ENCODE measurements at places on chromosomes 12 and 14.

- DNase-seq: no peak
Observed at GRCh38 chr14:38290601-38291188, 34.8 kb upstream of the CLEC14A start.

DNA sequence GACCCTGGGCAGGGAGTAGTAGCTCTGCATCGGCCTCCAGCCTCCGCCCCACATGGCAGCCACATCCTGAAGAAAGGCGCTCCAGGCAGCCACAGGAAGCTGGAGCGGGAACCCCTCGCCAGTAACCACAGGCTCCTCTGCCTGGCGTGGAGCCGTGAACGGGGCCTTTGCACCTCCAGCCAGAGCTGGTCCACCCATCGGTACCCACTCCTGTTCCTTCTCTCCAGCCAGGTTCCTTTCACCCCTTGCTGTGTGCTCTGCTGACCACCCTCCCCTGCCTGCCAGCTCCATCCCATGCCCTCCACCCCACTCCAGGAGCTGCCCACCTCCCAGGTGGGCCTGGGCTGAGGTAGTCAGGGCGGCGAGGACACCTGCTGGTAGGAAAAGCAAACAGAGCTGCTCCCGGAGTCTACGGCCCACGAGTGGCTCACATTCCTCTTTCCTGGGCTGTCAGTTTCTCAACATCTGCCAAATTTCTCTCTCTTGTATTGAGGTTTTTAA is 2.7 kb downstream of the TGFB3 start:
- DNase-seq: no peak

GRCh38 chr14:104898870-104899510 is 25.7 kb upstream of the PLD4 start:
- no peak for DNase-seq

GRCh38 chr12:110001596-110001995 is 2.4 kb downstream of the ANKRD13A start:
- no peak for DNase-seq

GRCh38 chr12:495466-495865 is 35.7 kb downstream of the B4GALNT3 start:
- no peak for DNase-seq

- DNase-seq: no peak
Observed at GRCh38 chr12:49292729-49293055, 2.3 kb upstream of the PRPH start.

GRCh38 chr12:89289720-89290119 is 62.6 kb downstream of the DUSP6 start:
- no peak for DNase-seq

GRCh38 chr12:110775997-110776396 is 33.3 kb upstream of the PPP1CC start:
- no peak for DNase-seq

- peak; percentile 42 for DNase-seq
Observed at GRCh38 chr12:57583008-57583831, 7.8 kb upstream of the PIP4K2C start.

DNA sequence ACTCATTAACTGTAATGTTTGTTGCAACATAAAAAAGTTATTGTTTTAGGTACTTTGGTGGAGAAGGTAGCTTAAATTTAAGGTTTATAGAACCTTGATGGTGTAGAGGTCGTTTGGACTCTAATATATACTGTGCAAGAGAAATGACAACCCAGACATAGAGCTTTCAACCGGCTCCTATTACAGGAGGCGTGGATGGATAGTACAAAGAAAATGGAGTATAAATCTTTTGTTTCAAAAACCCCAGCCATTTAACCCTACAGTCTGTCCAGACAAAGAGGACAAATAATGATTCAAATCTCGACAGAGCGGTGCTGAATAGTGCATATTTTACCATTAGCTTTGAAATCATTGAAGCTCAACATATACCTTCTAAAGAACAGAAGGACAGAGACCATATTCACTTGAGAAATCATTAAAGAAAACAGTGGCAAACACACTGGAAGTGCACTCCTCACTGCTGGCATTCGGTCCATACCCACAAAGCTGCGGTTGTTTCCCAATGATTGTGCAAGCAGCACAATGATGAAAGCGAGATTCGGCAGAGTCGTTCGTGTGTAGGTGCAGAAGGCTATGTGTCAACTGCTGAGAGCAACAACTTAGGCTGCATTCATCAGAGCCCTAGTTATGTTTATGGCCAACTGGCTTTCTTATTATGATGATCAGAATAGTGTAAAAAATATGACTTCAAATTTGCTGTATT is 688.6 kb downstream of the NOVA1 start:
- no peak for DNase-seq

- DNase-seq: no peak
Observed at GRCh38 chr12:109018296-109018695, 2.6 kb downstream of the SVOP start.

DNA sequence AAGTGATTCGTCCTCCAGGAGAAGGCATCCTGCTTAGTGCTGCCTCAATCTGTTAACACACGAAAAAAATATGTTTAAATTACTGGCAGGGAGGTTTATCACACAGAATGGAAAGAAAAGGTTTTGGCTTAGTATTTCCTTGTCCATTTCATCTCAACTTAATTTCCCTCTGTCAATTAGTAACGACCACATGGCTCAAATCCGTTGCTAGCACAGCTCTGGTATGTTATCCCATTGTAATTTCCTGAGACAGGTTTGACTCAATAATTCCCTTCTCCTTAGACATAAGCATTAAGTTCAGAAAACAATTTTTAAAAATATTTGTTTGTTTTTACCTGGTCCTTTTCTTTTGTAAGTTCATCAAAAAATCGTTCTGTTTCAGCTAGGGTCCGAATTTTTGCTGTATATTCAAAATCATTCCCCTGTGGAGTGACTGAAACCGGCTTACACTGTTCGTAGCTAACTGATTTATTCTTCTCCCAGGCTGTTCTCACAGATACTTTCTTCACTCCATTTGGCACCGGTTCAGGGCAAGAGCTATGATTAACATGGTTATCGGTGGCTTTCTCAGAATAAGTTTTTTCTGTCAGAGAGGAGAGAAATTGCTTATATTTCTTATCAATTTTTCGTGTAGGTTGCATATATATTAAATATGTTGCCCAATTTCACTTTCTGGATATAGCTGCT is 10.1 kb upstream of the PITPNM2 start:
- no peak for DNase-seq

DNA sequence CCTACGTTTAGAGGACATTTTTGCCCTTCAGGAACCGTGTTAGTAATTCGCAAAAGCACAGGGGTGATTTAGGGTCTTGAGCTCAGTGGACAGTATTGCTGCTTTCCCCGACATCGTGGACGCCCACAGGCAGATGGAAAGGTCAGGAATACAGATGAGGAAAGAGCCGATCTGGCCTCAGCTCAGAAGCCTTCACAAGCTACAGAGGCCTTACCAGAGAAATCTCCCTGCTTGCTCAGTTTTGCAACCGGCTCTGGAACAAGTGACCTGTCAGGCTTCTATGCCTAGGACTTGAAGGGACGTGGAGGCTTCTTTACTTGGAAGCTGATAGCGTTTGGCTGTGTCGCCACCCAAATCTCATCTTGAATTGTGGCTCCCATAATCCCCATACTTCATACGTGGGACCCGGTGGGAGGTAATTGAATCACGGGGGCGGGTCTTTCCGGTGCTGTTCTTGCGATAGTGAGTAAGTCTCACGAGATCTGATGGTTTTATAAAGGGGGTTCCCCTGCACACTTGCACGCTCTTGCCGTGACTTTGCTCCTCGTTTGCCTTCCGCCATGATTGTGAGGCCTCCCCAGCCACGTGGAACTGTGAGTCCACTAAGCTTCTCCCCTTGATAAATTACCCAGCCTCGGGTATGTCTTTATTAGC is 332.5 kb downstream of the MED13L start:
- no peak for DNase-seq

DNA sequence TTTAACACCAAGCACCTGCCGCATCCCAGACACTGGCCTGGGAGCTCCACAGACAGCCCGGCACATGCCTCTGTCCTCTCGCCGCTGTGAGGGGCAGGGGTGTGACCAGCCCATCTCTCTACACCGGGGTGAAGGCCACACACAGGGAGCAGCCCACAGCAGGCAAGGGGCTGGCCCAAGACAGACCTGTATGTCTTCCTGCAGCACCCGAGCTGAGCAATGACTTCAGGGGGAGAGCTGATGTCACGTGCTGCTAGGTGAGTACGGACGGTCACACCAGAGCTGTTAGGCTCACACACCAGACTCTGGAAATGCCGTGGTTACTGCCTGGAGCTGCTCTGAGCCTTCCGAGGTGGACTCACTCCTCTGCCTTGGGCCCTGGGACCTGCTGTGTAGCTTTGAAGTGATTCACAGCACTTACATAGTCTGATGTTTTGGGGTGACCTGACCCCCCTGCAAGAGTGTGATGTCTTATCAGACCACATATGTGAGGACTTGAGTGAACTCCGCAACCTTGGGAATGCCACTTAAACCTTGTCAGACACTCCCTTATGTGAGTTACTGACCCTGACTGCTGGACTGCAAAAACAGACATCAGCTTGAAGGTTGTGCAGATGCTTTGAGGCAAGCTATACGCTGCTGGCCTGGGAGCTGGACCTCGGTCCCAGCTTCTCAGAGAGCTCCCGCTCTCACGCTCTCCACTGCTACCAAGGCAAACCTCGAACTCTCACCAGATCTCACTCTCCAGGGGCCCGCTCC is 1.8 kb downstream of the XRCC3 start:
- DNase-seq: no peak

- DNase-seq: no peak
Observed at GRCh38 chr14:92770484-92770883, 22.1 kb upstream of the LGMN start.

DNA sequence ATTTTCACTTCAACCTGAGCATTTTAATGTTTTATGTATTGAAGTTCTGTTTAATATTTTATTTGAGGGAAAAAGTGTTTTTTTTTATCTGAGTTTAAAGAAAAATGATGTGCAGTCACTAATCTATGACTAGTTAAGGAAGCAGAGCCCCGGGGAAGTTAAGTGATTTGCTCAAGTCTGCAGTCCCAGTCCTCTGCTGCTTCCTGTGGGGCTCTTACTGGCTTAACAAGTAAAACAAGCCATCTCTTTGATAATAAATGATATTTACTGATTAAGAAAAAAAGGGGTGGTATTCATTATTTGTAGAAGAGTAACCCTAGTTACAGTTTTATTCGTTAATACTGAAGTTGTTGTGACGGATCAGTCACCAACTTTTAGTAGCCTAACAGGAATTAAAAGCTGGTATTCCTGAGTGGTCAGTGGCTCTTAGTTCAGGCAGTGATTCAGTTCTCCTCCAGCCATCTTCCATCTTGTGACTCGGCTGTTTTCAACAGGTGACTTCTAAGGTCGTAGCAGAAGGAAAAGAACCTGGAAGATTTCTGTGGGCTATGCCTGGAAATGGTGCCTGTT is 21.7 kb downstream of the BICDL1 start:
- no peak for DNase-seq

GRCh38 chr12:83700838-83701237 is 1014.1 kb downstream of the TMTC2 start:
- DNase-seq: no peak

DNA sequence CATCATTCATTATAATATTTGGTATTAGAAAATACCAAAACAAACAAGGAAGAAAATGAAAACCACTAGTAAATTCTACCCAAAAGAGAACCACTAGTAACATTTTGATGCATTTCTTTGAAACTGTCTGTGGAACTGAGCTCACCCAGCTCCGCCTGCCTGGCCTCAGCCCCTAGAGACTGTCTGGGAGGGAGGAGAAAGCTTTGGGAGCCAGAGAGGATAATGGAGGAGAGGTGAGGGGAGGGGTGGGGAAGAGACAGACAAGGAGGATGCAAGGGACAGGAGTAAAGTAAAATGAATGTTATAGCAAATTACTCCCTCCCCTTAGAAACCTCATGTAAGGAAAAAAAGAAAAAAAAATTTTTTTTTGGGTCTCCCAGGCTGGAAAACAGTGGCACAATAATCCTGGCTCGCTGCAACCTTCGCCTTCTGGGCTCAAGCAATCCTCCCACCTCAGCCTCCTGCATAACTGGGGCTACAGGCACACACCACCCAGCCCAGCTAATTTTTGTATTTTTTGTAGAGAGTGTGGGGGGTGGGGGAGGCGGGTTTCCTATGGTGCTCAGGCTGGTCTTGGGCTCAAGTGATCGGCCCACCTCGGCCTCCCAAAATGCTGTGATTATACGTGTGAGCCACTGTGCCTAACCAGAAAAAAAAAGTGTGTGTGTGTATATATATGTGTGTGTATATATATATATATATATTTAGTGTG is 3.2 kb upstream of the MMP19 start:
- no peak for DNase-seq

- DNase-seq: no peak
Observed at GRCh38 chr12:79006306-79006705, 141.7 kb downstream of the SYT1 start.

GRCh38 chr12:22672951-22673350 is 48.0 kb downstream of the ETNK1 start:
- DNase-seq: no peak

DNA sequence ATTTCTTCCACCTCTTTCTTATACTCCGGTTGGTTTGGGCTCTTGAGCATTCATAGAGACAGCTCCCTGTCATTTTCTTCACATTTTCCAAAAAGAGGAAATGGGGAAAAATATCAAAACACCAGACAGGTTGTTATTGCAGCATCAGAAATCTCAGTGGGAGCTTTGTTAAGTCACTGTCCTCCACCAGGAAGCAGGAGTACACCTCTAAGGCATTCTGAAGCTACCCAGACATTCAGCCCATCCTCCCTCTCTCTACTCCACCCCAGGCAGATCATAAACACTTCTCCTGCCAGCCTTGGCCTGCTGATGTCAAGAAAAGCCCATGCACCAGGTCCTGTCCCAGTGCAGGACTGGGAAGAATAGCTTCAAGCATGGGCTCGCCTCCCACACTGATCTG is 1198.3 kb downstream of the VRK1 start:
- no peak for DNase-seq

DNA sequence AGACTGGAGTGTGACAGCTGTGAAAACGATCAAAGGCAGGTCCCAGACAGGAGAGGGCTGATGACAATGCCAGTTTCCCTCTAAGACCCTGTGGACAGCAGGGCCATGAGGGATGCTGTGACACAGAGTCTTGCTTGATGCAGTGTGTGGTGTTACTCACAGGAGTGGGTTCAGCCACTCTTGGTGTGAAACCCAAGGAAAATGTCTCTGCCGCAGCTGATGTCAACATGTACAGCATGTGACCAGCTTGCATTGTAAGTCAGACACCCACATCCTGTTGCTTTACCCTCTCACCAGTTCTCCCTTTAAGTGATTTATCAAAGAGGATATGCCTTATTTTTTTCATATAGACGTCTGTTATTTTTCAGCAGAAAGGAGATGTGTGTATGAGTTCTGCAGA is 268.6 kb downstream of the BTG1 start:
- DNase-seq: peak; percentile 58

GRCh38 chr14:20978687-20979086 is 11.1 kb upstream of the METTL17 start:
- no peak for DNase-seq

DNA sequence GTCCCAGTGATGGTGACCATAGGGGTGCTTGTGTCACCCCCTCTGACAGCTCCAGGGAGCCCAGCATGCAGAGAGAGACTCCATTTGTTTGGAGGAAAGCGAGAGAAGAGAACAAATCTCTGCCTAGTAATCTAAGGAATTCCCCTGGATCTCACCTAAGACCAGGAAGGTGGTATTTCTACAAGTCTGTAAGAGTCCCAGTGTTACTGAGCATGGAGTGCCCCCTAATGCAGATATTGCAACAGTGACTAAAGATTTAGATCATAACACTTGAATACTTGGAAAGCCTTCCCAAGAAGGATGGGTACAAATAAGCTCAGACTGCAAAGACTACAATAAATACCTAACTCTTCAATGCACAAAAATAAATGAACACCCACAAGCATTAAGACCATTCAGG is 360.4 kb upstream of the GARIN6 start:
- DNase-seq: no peak
